ENCODE measurements at places on chromosomes 5 and 9.

DNA sequence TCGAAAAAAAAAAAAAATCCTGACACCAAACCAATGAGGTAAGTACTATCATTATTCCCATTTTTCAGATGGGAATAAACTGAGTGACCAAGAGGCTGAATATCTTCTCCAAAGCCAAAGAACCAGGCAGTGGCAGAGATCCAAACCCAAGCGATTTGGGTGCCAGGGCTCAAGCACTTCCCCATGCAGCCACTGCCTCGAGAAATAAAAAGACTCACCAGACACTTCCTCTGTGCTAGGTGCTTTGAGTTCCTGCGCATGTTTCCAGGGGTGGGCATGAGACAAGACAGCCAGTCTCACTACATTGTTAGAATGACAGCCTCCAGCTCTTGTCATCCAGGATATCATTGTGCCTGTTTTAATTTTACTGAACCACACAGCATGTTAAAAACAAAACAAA lies 2.3 kb upstream of the RPL26L1 start:
- no peak for DNase-seq

DNA sequence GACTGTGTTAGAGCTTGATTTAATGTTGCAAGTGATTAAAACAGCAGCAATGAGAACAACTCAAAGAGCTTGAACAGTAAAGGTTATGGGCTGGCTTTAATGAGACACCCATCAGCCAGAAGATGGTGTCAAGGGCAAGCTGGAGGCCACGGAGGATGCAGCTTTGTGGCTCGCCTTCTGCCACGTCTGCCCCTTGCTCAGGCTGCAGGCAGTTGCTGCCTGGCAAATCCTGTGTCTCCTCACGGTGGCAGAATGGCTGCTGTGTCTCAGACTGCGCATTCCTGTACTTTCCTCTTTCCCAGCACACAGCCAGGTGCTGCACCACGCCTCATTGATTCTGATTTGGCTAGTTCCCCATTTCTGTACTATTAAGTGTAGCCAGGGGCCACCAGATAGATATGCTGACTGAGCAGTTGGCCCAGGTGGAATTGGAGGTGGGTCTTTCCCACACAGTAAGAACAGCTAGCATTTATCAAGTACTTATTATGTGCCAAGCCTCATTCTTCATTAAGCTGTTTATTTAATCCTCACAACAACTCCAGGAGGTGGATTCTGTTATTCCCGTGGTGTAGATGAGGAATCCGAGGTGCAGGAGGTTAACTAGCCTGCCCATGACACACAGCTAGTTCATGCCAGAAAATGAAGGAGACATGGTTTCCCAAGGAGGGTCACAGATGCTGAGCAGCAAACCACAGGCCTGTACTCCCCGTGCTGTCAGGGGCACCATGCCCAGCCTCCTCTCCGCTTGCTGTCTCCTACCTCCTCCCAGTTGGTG lies 3.5 kb downstream of the NXNL2 start:
- DNase-seq: no peak

DNA sequence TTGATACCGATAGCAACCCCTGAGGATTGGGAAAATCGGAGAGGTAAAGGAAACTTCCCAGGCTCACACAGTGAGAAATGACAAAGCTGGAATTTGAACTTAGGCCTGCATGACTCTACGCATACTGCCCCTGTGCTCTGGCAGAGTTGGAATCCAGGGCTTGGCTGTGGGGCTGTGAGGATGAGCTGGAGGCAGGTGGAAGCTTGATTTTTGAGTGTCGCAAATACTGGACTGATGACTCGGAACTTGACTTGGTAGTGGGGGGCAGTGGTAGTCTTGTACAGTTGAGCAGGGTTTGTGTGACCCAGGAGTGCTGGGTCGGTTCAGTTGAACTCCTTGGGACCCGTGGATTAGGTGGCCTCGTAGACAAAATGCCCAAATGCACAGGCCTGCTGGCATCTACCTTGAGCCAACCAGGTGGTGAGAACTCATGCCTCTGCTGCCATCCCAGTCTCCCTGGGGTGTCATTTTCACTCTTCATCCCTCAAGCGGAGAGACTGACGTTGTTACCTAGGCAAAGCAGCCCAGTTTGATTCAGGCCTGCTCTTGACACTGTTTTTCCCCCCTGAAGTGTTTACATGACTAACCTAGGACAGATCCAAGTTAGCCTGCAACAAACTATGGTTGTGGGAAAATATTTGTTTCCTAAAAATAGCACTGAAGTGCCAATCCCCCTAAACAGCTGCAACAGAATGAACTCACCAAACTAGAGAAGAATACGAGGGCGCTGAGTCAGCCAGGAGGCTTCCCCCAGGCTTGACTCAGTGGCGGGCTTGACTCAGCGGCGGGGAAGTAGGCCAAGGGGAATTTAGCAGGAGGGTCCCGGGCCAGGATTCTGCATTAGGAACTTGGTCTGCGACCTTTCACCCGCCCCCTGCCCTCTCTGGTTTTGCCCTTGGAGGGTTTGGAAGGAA lies 45.7 kb upstream of the ORM1 start:
- DNase-seq: no peak

DNA sequence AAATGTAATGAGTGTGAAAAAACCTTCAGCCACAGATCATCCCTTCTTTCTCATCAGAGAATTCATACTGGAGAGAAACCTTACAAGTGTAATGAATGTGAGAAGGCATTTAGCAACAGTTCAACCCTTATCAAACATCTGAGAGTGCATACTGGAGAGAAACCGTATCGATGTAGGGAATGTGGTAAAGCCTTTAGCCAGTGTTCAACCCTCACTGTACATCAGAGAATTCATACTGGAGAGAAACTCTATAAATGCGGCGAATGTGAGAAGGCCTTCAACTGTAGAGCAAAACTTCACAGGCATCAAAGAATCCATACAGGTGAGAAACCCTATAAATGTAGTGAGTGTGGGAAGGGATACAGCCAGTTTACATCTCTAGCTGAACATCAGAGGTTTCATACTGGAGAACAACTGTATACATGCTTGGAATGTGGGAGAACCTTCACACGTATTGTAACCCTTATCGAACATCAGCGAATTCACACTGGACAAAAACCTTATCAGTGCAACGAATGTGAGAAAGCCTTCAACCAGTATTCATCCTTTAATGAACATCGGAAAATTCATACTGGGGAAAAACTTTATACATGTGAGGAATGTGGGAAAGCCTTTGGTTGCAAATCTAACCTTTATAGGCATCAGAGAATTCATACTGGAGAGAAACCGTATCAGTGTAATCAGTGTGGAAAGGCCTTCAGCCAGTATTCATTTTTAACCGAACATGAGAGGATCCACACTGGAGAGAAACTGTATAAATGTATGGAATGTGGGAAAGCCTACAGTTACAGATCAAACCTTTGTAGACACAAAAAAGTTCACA lies 19.2 kb downstream of the ZNF354C start:
- no peak for DNase-seq

DNA sequence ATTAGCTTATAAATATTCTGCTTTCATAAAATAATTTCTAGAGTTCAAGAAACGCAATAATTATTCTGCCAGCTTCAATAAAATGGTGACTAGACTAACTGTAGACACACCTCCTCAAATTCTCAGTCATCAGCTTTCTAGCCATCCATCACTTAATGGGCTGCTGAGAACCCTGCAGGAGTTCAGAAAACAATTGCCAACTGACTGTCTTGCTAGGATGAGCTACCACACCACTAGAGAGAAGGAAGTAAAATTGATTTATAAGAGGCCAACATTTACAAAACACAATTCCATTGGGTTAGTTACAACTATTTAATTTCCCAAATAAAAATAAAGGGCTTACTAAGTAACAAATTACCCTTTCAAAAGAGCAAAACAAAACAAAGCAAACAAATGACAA lies 126.5 kb upstream of the PAPPA start:
- DNase-seq: no peak

DNA sequence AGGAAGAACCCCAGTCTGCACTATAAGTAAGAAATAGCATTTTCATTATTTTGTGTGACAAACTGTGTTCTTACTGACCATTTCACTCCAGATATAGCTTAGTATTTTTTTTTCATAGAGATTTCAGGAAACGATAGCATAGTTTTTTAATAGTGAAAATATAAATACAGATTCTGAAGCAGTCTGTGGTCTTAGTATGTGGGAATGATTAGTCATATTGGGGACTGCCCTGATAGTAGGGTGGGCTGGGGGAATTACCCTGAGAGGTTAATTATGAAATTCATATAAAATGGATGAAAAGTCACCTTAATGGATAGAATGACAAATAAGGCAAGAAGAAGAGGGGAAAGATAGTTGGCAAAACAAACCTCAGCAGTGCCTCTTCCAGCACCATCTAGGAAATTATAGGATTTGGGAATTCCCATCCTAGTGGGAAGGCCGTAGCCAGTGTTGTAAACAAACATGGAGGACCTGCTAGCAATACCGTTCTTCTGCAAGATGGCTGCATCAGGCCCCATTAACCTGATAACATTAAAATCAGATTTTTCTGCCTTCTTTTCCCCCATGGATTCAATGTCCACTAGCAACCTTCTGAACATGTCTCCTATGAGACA lies 23.7 kb upstream of the NR3C1 start:
- DNase-seq: no peak

GRCh38 chr9:133602277-133602676 lies 6.9 kb downstream of the FAM163B start:
- no peak for DNase-seq

GRCh38 chr9:2838371-2839000 lies 5.4 kb downstream of the PUM3 start:
- no peak for DNase-seq

- no peak for DNase-seq
Observed at GRCh38 chr9:109416135-109416706, 81.9 kb downstream of the PTPN3 start.

GRCh38 chr9:74887041-74887980 lies at the start of gene TRPM6:
Gene TRPM6, minus strand, starts transcription at chr9:74887921. Its CDS starts 65 bp downstream, at chr9:74887856.
- DNase-seq: peak; percentile 4

DNA sequence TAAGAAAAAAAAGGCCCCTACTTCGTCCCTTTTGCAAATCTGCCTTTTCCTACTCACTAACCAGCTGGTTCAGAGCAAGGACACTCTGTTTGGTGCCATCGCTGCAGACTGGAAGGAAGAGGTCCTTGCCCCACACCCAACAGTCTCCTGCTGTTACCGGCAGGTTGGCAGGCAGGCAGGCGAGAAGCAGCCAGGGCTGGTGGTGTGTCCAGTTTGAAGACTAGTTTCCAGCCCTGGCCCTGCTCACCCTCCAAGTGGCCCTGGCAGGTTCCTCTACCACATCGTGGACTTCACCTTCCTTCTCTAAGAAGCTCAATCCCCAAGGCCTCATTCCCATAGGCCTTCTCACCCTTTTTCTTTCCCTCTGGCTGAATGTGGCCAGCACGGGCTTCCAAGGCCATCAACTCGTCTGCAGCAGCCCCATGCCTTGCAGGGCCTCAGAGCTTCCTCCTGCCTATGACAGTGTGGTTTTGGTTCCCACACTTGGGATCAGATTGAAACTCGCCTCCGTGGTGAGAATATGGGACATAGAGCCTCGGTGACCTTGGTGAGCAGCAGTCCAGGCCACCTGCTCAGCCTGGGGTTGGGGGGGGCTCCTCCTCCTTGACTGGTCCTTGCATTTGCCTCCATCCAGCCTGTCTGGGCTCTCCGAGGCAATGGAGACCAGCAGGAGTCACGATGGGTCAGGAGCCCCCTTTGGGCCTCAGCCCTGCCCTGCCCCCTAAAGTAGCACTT lies 22.9 kb downstream of the TGFBI start:
- DNase-seq: no peak

- DNase-seq: no peak
Observed at GRCh38 chr5:112710896-112711295, 26.8 kb upstream of the APC start.

DNA sequence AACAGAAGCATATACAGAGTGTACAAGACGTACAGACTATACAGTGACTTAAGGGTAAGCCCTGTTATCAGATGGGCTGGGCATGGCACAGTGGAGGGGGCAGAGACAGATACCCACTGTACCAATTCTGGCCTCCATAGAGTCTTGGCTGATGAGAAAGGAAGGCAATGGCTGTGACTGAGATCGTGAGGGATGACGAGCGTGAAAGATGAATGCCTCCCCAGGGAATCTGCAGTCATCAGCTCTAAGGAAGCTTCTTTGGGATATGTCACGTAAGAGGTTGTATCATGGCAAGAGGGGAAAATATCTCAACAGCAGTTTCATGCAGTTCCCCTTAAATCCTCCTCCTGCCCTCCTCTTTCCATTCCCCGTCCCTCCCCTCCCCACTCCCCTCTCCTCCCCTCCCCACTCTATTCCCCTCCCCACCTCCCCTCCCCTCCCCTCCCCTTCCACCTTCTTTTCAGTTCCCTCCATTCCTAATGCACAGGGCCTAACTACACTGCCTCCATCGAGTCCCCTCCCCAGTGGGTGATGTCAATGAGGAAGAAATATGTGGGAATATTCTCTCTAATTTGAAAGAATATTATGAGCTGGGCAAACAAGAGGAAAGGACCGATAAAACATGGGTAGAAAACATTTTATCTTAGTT lies 226.4 kb upstream of the DAP start:
- no peak for DNase-seq

DNA sequence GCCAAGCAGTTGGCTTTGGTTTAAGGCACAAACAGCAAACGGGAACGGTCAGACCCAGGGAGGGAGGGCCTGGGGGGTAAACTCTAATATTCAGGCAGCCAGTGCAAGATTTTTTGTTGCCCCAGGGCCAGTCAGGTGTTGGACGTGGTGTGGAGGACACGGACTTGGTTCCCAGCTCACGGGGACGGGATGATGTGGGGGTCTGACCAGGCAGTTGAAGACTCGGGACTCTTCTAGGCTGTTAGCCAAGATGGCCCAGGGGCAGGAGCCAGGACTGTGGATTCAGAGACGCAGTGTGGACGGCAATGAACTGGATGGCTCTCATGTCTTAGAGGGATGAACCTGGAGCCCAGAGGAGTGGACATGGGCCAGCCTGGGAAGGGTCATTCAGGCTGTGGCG lies 169.2 kb downstream of the C9orf50 start:
- no peak for DNase-seq

DNA sequence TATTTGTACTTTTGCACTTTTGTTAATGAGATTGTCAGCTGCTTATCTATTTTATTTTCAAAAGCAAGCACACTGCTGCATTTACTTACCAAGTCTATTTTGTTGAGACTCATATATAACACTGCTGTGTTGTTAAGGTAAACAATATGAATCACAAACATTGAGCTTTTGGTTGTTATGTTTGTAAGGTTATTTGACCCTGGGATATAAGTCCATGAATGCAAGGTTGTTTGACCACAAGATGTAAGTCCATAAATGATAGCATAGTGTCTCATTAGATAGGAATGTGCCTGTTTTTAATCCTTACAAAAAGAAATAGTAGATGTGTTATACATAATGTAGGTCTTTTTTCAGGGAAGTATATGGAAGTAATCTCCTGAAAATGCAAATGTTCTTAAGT lies 845.9 kb downstream of the CDH9 start:
- DNase-seq: no peak

DNA sequence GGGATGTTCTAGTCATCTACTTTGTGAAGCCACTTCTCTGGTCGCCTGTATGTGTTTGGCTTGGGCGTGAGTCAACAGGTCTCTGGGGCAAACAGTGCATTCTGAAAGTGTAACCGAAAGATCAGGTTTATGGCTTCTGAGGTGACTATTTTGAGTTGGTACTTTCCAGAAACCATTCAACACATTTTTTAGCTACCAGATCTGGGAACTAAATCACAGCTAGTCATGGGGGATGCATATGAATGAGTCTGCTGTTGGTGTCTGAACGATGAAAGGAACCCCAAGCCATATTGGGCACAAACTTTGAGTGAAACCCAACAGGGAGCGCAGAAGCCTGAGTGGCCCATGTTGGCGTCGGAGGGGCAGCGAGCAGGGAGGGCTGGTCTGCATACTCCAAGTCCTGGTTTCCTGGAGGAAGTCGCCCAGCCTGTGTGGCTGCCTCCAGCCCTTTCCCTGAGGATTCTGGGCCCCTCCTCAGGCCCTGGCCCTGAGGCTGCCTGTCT lies 35.3 kb downstream of the UBE2QL1 start:
- DNase-seq: no peak

GRCh38 chr5:40831346-40832210 lies 3.4 kb downstream of the RPL37 start:
- DNase-seq: no peak

All from stimulated activated CD8-positive, alpha-beta memory T cell treated with anti-CD3 and anti-CD28 coated beads, Interleukin-15, amount 100 ng/mL, for 24 hours (primary cell).